ENCODE measurements at places on chromosomes 2 and 18.

- no peak for DNase-seq
These were observed 24.7 kb upstream of the DARS1 start for GRCh38 chr2:136010126-136010525.

- DNase-seq: no peak
These were observed 69.5 kb downstream of the KCNH7 start for GRCh38 chr2:162769066-162769465.

GRCh38 chr2:45986509-45986908 is 310.7 kb upstream of the EPAS1 start:
- no peak for DNase-seq

GRCh38 chr18:12821408-12821807 is 62.6 kb downstream of the PTPN2 start:
- DNase-seq: no peak

- no peak for DNase-seq
These were observed 175.3 kb downstream of the INHBB start for GRCh38 chr2:120520929-120521912.

GRCh38 chr2:170005702-170006101 is 172.2 kb upstream of the MYO3B start:
- DNase-seq: no peak

DNA sequence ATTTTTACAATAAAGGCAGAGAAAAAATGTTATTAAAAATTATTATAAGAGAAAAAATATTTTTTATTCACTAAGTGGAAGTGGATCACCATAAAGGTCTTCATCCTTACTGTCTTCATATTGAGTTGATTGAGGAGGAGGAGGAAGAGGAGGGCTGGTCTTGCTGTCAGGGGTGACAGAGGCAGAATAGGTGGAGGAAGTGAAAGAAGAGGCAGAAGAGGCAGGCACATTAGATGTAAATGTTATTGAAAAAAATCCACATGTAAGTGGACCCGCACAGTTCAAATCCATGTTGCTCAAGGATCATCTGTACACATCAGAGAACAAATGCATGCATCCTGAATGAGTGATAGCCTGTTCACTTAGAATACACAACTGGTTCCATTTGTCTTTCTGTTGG is 6.4 kb upstream of the SPATS2L start:
- DNase-seq: no peak

GRCh38 chr2:201432621-201433393 is 18.5 kb downstream of the TRAK2 start:
- no peak for DNase-seq

DNA sequence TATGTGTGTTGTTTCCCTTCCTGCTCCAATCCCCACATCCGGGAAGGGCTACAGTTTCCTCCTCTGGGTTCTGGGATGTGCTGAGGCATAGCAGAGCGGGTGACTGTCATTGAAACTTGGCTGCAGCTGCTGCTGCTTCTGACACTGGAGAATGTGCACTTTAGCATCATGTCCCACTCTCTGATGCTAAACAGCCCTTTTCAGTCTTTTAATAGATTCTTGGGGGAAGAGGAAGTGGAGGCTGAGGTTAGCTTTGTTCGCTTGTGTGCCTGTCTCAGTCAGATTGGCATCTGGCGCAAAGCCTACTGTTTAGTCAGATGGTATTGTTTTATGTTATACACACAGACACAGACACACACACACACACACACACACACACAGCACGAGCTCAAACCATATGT is 136.5 kb upstream of the RND3 start:
- DNase-seq: no peak

DNA sequence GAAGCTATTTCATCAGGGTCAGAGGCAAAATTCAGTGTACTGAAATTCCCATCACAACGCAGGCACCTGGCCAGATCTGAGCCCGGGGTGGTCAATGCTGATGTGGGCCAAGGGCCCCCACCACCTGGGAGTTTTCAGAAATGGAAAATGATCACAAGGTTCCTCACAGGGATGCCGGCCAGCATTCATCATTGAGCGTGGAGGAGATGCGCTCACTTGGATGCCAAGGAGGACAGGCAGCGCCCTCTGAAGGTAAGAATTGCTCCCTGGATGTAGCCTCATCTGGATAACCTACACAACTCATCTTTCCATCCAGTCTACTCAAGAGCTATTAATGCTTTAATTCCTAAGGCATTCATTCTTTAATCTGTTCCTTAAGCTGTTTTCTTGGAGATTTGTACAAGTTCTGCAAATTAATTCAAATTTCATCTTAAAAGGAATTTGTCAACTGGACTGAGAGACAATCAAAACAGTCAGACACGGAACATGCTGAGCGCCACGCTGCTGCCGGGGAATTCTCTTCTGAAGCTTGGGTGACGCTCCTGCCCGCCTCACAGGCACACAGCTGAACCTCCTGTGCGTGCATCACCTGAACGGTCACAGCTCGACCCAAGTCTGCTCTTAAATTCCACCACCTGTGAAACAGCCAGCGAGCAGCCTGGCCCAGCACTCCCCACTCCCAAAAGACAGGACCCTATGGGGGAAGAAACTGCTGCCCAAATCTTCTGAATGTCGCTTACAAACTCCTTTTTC is 206.7 kb downstream of the HDAC4 start:
- DNase-seq: no peak

DNA sequence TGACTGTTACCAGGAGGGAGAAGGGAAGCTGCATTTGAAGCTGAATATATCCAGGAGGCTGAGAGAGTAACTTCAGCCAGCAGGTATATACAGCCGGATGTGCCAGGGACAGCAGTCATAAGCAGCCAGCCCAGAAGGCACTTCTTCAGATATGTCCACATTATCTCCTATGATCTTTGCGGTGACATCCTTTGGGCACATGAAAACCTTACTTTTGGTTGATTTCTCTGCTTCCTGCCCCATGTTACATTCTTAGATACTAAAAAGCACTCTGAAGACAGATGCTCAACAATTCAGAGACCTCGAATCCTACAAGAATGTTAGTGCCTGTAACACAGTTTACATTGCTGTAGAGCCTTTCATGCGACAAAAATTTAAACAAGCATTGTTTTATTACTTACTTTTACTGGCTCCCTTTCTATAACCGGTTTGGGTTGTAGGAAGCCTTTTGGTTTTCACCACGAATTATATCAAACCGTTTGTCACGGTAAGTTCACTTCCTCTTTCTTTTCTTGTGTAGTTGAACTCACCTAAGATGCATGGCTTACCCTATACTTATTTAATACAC is 50.3 kb upstream of the TLK1 start:
- peak; percentile 5 for DNase-seq

- DNase-seq: no peak
These were observed 428.4 kb upstream of the ZEB2 start for GRCh38 chr2:144948205-144948855.

DNA sequence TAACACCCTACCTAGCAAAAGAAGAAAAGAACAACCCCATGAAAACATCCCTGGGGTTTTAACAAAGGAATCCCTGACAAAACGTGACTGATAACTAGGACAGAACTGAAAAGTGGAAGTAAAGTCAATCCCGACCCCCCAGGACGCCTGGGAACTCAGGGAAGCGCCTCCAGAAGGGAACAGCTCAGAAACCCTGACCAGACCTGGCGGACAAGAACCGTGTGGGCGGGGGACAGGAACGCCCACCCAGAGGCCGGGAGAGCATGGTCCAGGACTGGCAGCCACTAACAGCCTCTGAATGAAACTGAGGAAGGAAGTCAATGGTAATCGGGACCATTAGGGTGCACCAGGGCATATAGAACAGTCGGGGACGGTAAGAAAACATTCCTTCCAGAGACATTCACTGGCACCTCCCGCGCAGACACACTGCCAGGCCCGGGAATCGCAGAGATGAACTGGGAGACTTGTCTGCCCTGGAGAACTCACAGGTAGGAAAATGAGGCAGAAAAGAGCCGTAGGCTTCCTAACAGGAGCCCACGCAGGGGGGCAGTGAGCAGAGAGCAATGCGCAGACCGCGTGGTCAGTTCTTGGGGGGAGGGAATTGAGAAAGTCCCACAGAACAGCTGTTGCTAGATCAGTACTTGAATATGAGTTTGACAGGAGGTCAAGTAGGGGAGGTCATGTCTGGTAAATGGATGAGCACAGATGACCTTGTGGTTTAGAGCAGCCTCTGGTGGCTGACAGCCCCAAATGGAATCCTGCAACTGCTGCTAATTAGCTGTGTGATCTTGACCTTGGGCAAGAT is 1.3 kb upstream of the TBC1D8 start:
- no peak for DNase-seq

GRCh38 chr2:235806986-235807750 is 313.3 kb downstream of the AGAP1 start:
- no peak for DNase-seq

GRCh38 chr18:45342166-45342565 is 273.1 kb upstream of the SLC14A2 start:
- no peak for DNase-seq

- no peak for DNase-seq
These were observed 242.6 kb upstream of the FBXO11 start for GRCh38 chr2:48148841-48149430.

DNA sequence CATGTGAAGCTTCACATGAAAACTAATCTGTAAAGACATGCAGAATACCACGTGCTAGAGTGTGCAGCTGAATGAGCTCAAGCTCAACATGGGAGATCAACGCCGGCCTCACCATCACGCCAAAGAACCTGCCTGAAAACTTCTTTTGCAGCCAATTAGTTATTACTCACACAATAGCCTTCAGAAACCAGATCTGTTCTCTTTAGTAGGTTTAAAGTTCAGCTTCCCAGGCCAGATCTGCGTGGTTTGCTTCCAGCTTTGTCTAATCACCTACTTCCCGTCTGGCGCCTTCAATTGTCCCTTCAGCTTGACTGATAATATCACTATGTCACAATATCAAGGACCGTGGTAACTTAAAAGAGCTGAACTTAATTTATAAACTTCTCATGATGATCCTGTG is 68.0 kb upstream of the ZNF236 start:
- no peak for DNase-seq

DNA sequence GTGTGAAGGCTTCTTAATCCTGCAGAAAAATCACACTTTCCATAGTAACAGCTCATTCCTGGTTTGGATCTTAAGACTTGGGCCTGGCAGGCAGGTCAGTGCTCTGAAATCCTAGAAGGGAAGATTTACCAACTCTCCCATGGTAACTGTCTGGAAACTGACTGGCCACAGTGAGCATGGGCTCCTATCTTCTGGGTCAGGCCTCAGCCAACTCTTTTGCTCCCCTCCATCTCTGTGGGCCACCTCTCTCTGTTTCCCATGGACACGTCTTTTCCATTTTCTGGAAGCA is 86.7 kb downstream of the ACAA2 start:
- no peak for DNase-seq

DNA sequence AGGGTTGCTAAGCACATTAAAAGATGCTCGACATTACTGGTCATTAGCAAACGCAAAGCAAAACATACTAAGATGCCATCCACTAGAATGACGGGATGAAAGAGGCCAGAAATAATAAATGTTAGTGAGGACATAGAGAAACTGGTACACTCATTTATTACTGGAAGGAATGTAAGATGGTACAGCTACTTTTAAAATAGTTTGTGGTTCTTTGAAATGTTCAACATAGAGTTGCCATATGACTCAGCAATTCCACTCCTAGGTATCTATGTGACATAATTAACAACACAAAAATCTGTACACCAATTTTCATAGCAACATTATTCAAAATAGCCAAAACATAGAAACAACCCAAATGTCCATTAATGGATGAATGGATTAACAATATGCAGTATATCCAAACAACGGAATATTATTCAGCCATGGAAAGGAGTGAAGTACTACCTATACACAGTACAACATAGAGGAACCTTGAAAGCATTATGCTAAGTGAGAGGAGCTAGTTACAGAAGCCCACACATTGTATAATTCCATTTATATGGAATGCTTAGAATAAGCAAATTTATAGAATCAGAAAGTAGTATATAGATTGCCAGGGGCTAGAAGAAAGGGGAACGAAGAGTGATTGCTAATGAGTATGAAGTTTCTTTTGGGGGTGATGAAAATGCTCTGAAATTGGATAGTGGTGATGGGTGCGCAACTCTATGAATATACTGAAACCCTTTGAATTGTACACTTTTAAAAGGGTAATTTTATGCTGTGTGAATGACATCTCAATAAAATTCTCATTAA is 61.9 kb upstream of the IL1R1 start:
- no peak for DNase-seq

- no peak for DNase-seq
These were observed 360.3 kb downstream of the TGIF1 start for GRCh38 chr18:3810296-3810695.

DNA sequence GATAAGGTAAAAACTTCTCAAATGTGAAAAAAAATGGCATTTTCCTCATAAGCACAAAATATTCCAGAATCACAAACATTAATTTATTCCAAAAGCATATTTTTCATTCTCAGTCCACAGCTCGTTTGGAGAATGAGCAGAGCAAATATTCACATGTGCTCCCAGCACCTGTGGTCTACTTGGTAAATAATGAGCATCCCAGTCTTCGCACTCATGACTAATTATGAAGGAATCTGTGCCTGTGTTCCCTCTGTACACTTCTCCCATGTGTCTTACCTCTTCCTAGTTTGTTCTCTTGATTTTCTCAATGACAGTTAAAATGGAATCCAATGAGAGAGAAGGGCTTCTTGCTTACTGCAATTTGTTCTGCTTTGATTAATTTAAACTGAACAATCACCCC is 671.0 kb upstream of the SOX11 start:
- DNase-seq: no peak

- DNase-seq: no peak
These were observed 288.1 kb downstream of the RNF144A start for GRCh38 chr2:7205151-7205830.

DNA sequence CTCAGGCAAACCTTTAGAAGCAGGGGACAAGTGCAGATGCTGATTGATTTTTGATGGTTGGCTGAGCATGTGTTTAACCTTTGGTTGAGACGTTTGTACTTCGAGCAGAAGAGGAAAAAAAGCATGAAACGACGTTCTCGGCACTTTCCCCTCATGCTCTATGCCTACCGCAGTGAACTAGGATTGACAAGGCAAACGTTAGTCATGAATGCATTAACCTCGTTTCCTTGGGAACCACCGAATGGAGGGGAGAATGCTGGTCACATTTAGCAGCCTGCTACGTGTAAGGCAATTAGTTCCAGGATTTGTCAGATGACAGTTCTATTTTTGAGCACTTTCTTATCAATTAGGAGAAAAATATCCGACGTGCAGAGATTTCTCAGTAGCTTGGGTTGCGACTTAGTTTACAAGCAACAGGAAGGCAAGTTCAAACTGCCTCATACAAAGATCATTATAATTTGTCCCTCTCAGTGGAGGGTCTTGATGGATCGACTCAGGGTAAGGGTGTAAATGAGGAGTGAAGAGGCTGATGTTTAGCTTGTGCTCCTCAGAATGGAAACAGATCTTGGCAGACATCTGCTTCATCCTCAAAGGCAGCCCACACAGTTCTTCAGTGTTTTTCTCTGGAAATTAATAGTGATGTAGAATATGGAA is 47.4 kb upstream of the GPR45 start:
- DNase-seq: no peak

GRCh38 chr2:122210898-122211856 is 455.7 kb downstream of the TSN start:
- DNase-seq: no peak

GRCh38 chr2:128602699-128603101 is 284.0 kb upstream of the HS6ST1 start:
- no peak for DNase-seq
